ENCODE measurements at places on chromosomes 2 and 18.

GRCh38 chr18:72652990-72653593 is 109.0 kb upstream of the CBLN2 start:
- peak; percentile 50 for DNase-seq

GRCh38 chr18:3498698-3499471 is 48.9 kb downstream of the TGIF1 start:
- DNase-seq, result peak; percentile 53

DNA sequence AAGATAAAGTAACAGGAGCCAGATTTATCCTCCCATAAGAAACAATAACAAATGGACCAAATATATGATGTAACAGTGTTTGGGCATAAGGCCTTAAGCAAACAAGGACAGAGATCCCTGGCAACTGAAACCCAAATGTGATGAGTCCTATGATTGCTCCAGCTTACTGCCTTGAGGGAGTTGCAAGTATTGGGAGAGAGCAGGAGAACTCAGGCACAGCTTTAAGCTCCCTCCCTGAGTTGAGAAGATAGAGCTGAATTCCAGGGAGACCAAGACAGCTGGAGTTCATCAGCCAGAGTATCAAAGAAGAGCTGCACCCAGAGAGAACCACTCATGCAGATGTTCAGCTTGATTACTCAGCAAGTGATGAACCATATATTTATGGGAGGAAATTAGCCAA is 814.5 kb upstream of the RAB6C start:
- DNase-seq, result no peak

GRCh38 chr18:27665264-27665799 is 480.2 kb upstream of the CHST9 start:
- no peak for DNase-seq

- no peak for DNase-seq
Observed at GRCh38 chr18:58403799-58404455, 225.0 kb downstream of the ALPK2 start.

- no peak for DNase-seq
Observed at GRCh38 chr2:189014449-189015138, 40.4 kb downstream of the COL3A1 start.

DNA sequence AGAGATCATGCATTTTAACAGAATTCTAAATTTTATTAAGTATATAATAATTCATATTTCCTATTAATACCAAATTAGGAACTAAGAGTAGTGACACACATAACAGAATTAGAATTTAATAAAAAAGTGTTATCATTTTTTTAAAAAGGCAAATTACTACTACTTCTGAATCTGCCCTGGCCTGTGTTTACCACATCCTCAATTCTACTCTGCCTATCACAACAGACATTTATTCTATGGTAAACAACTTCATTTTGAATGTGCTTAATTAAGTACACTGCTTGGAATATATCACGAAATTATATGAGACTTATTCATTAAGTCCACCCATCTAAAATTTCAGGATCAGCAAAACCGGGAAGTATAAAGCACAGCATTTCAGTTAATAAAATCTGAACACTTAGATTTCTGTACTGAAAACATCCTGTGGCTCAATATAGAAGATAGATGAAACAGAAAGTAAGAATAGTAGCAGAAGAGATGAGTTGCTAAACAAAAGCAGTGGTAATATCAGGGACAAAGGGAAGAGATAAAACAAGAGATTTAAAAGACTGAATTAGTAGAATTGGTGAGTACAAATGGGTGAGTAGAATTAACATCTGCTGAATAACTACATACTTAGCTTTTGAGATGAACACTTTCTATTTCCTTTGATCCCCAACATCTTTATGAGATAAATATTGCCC is 3.7 kb downstream of the SMC6 start:
- DNase-seq, result no peak

GRCh38 chr18:45571714-45572113 is 43.6 kb upstream of the SLC14A2 start:
- no peak for DNase-seq

GRCh38 chr18:44799382-44799906 is 118.8 kb downstream of the SETBP1 start:
- no peak for DNase-seq

DNA sequence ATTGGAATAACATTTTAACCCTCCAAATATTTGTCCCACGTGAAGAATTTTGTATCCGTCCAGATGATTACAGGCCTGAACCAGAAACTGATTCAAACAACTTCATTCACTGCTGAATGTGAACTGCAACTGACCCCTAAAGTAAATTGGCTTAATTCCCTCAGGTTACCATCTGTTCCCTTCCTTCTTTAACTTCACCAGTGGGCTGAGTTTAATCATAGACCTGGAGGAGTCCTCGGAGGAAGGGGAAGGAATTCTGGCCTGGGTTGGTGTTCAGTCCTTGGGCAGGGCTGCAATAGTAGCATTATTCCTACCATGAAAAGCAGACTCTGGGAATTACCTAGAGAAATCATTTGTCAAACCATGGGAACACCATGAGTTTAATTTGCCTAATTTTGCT is 207.4 kb downstream of the TMEM247 start:
- DNase-seq, result no peak
